ENCODE measurements at places on chromosomes 12 and 14. TPM values are rescaled to one million over a fixed set of nuclear protein-coding genes. Genes with fewer than 3 reads are reported as not detected.

DNA sequence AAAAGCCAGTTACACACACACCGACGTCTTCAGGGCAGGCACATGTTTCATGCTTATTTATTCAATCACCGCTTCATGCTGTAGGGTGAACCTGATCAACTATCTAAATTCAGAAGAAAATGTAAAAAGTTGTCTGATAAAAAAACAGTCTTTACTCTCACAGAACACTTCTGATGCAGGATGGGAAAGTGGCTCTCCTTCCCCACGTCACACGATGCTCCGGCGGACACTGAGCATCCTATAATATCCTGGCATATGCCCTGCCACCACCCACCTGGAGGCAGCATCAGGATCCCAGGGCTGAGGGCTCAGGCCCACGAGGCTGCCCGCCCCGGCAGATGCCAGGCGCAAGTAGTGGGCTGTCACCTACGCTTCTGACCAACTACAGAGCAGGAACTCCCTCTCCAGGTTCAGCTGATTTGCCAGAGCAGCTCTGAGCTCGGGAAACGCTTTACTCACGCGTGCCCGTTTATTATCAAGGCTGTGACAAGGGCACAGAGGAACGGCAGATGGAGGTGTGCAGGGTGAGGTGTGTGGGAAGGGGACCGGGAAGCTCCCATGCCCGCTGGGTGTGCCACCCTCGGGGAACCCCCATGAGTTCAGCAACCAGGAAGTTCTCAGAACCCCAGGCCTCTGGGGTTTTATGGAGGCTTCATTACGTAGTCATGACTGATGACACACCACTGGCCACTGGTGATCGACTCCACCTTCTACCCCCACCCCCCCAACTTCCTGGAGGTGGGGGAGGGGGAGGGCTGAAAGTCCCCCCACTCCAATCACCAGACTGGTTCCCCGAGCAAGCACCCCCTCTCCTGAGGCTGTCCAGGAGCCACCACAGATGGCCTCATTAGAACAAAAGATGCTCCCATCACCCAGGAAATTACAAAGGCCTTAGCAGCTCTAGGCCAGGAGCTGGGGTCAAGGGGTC lies 32.1 kb downstream of the SLC15A4 start:
- no peak for DNase-seq

The KRT7 gene
- 97.6 TPM for total RNA-seq

DNA sequence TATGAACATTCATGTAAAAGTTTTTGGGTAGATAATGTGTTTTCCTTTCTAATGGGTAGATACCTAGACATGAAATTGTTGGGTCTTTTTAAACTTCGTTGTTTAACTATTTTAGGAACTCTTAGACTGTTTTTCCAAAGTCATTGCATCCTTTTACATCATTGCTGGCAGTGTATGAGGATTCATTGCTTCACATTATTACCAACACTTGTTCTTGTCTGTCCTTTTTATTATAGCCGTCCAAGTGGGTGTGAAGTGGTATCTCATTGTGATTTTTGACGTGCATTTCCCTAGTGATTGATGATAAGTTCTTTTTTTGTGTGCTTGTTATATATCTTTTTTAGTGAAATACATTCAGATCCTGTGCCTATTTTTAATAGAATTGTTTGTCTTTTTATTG lies 39.4 kb downstream of the USP15 start:
- no peak for DNase-seq

The FOXA1 gene
- not detected for total RNA-seq

- peak; percentile 22 for DNase-seq
These were observed 177.2 kb downstream of the KCNA5 start for GRCh38 chr12:5220835-5221234.

- no peak for DNase-seq
These were observed 64.5 kb downstream of the SPTB start for GRCh38 chr14:64815257-64815656.

DNA sequence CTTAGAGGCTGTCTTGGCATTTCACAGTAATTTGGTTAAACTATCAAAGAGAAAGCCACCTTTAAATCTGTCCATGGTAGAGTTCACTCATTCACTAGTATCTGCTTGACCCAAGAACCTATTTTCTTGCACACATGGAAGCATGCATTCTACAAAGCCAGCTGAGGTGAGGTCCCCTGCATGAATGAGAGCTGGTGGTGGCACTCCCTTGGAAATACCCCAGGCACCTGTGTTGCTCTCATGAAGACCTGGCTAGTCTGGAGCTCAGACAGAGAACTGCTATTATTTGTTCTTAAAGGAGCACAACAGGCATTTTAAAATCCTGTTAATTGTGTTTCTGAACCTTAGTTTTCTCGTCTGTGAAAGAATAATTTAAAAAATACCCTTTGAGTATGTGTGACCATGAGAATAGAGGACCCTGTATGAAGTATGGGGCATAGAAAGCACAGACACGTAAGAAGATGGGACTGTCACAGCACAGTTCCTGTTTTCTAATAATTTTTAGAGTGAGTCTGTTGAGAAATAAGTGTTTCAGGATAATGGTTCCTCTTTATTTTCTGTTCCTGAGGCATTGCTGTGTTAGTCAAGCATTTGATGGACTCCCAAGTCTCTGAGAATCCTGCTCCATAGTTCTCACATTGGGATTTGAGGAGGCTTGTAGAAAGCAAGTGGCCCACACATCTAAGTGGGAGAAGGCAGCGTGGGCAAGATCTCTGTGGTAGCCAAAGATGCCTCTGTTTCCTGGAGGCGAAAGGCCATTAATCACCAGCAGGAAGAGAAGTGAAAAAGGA lies 10.9 kb downstream of the RGS6 start:
- no peak for DNase-seq

DNA sequence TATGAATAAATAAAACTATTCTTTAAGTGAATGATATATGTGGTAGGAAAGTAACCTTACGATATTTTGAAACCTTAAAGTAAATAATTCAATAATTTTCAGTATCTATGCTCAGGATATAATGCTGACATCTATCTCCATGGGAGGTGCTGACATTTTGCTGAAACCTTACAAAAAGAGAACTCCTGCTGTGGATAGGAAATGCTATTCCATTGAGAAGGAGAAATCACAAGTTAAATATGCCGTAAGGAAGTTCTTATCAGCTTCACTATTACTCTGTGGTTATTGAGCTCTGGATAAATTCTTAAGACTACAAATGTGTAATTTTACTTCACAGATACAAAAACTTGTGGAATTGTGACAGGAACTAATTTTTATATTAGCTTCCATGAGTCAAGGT lies 722.1 kb downstream of the TMTC2 start:
- DNase-seq: peak; percentile 4

GRCh38 chr14:72744416-72745120 lies 149.3 kb downstream of the DPF3 start:
- DNase-seq: no peak

The SIRT4 gene
- 2.7 TPM for total RNA-seq

DNA sequence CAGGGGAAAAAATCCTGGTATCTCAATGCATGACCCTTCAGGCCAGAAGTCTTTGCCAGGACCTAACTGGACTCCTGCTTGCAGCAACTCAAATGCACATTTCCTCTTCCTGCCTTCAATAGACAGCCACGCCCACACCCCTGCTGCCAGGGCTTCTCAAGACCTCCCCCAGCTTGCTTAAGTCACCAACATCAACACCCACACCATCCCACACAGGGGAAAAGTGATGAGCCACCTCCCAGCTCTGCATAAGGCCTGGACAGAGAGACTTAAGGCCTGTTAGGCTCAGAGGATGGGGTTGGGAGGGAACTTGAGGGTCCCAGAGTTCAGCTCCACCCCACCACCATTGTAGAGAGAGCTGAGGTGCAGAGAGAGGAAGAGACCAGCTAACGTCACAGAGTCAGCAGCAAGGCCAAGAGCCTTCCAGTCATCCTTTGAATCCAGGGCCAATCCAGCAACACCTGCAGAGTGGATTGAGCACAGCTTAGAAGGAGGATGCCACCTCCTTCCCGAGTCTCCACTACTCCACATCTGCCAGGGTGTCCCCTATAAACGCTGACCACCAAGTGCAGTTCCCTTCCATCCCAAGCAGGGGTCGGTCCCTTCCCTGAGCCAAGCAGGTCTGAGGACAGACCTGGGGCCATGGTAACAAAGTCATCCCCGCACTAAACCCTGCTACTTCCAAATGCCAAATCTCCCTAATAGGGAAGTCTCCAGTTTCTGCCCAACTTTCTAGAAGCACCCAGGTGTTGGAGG lies 50.0 kb downstream of the KDM2B start:
- DNase-seq: peak; percentile 63

Measured in astrocyte (in vitro differentiated cells and primary cell).